ENCODE measurements at places on chromosomes 11 and 22.
A peak's percentile ranks its signal among the peaks of the same experiment; 100 is the strongest.

DNA sequence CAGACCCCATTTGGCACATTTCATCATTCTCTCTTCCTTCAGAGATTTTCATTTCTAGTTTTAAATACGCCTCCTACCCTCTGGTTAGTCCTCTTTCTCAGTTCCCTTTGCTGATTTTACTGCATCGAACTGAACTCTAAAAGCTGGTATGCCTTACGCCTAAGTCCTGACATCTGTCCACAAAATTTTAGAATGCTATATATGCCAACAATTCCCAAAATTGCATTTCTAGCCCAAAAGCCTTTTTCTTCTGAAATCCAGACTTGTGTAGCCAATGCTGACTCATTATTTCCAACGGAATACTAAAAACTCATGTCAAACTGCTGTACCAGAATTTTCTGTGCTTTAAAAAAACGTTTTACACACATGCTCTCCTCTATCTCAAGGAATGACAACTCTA, 1124.4 kb upstream of the TENM4 start:
- no peak for DNase-seq

DNA sequence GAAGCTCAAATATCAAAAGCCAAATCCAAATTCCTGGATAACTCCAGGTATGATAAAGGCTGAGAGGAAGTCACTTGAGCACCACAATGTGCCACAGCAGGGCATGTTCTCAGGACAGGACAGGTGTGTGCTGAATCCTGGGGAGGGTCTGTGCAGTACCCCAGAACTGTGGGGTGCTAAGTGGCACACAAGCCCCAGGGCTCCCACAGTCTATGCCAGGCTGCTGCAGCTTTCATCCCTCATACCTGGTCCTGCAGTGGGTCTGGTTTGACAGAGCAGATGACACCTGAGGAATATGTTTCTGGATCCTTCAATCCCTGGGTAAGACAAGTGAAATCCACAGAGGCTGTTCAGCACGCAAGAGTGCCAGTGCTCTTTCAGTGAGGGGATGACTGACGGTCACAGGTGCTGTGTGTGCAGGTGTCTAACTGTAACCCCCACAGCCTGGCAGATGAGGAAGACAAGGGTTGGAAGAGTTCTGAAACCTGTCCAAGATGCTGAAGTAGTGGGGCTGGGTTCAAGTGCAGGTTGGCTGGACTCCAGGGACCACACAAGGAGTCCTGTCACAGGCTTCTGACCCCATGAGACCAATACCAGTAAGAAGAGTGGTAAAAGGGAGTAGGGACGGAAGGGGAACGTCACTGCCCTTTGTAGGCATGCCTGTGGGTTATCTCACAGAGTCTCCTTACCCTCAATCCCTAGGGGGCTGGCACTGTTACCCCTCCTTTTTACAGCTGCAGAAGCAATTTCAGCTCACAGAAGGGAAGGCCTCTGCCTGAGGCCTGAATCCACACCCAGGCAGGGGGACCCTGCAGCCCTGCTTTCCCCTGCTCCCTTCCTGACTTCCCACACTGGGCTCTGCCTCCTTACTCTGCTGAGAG, 14.1 kb downstream of the SERPIND1 start:
- no peak for DNase-seq

GRCh38 chr11:31790649-31791048, 20.5 kb downstream of the PAX6 start:
- DNase-seq, result no peak

DNA sequence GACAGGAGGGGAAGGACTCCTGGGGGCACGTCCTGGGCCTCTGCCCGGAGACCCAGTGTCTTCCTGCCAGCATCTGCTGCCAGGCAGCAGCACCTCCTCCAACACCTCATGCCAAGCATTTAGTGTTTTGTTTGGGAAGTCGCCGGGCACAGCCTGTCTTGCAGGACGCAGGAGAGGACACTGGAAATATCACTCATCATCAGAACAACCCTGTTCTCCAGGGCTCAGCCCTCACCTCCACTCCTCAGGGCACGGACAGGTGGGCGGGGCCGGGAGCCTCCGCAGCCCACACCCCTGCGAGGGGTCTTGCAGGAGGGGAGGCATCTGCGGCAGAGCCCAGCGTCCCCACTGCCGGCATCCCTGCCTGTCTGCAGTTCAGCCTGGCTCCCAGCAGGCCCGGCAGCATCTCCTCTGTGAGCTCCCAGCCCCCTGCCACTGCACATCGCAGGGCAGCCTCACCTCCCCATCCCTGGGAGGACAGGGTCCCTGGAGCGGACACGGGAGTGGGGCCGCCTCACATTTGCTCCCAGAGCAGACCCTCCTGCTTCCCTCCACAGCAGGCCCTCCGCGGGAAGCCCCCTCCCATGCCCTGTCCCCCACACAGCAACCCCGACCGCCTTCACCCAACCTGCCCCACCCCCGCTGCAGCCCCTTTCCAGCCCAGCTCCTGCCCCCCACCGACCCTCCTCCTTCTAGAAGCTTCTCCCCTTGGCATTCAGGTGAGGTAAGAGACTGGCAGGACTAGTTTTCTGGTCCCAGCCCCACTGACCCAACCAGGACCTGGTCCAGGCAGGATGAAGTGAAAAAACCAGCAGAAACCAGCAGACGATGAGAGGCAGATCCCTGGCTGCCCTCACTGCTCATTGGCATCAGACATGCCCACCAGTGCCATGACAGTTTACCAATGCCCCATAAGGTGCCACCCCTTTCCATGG, 72.7 kb downstream of the BRD1 start:
- DNase-seq, result no peak

- peak; percentile 45 for DNase-seq
These were observed 1324.5 kb downstream of the LRRC4C start for GRCh38 chr11:40134820-40135570.

DNA sequence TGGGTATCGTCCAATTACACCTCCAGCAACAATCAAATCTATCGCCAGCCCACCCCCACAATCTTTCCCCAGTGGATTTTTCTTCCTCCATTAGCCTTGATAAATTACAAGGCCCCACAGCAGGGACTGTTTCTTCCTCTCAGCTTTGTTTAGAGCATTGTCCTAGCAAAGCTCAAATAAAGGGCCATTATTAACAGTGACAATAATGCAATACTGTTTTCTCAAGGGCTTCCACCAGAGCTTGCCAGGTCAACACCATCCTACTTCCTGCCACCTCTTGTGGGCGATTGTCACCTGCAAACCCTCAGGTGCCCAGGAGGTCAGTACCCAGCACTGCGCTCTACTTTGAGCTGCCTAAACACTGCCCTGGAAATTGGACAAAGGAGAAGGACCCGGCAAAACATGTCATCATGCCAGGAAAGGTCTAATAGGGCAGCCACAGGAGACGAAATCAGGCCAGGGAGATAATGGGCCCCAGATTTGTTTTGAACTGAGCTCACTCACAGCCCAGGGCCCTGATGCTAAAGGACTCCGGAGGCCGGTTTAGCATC, 95.2 kb downstream of the ABTB2 start:
- no peak for DNase-seq

DNA sequence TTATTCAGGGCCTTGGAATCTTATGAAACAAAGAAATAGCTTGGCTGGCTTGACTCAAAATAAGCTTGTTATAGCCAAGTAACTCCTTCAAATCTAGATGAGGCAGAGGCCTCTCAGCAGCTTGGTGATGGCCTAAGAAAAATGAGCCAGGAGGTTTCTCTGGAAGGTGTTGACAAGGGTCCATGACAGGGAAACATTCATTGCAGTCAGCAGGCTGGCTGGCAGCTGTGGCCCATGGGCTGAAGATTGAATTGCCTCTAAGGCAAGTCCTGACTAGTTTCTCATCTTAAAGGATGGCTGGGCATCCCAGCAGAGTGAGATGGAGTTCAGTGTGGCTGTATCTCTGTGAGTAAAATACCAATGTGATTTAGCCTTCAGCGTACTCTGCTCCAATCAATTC, 441.0 kb downstream of the NELL1 start:
- no peak for DNase-seq

GRCh38 chr11:11937433-11937832, 71.0 kb downstream of the DKK3 start:
- no peak for DNase-seq

DNA sequence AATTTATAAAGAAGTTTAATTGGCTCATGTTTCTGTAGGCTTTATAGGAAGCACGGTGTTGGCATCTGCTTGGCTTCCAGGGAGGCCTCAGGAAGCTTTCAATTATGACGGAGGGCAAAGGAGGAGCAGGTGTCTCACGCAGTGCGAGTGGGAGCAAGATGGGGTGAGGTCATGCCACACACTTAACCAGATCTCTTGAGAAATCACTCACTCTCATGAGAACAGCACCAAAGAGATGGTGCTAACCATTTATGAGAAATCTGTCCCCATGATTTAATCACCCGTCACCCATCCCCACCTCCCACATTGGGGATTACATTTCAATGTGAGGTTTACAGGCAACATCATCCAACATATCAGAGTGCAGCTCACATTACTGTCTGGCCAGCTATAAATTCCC, 103.5 kb downstream of the ARHGAP8 start:
- no peak for DNase-seq

- no peak for DNase-seq
These were observed 486 bp downstream of the PCNX3 start for GRCh38 chr11:65615950-65616574.

DNA sequence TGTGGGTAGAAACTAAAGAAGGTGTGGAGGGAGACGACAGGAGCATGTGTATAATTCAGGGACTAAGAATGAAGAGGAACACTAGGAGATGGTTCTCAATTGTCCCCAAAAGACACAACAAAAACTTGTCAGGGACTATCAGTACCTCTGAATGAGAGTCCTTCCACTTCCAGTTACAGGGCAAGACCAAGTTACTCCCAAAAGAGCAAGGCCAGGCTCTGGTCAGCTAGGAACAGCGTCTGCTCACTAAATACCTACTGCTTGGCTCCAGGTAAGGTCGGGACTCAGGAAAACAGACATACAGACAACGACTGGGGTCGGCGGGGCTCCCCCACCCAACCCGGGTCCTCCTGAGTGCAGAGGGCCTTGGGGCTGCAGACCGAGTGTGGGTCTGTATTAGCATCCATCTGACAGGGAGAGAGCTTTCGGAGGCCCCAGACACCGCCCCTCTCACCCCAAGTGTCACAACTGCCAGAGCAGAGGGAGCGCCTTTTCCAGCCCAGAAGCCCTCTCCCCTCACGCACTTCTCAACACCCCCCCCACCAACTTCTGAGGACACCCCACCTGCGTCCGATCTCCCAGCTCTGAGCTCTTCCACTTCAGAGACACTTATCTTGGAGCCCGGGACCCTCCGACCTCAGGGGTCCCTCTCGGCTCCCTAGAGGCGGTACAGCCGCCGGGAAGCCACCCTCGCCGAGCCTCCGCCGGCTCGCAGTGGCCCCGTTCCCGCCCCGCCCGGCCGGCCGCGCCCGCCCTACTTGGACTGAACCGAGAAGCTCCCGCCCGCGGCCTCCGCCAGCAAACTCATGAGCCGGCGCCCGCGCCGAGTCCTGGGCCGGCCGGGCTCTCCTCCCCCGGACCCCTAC, 522 bp downstream of the RHOG start:
- DNase-seq, result no peak

DNA sequence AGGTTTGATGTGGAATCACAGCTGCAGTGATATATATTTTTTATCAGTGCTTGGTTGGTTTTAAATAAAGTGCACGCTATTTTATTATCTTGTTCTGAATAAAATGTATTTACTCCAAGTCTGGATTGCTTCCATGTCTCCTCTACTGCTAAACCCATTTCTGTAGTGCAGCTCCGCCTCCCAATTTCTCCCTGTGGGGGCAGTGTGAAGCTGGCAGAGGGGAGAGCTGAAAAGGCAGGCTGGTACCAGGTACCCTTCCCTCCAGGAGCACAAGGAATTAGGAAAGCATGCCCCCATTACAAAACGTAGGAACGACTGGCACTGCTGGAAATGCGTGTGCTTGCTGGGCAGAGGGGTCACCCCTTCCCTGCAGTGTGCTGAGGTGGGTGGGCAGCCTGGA, 934 bp upstream of the TMEM132A start:
- DNase-seq, result no peak

DNA sequence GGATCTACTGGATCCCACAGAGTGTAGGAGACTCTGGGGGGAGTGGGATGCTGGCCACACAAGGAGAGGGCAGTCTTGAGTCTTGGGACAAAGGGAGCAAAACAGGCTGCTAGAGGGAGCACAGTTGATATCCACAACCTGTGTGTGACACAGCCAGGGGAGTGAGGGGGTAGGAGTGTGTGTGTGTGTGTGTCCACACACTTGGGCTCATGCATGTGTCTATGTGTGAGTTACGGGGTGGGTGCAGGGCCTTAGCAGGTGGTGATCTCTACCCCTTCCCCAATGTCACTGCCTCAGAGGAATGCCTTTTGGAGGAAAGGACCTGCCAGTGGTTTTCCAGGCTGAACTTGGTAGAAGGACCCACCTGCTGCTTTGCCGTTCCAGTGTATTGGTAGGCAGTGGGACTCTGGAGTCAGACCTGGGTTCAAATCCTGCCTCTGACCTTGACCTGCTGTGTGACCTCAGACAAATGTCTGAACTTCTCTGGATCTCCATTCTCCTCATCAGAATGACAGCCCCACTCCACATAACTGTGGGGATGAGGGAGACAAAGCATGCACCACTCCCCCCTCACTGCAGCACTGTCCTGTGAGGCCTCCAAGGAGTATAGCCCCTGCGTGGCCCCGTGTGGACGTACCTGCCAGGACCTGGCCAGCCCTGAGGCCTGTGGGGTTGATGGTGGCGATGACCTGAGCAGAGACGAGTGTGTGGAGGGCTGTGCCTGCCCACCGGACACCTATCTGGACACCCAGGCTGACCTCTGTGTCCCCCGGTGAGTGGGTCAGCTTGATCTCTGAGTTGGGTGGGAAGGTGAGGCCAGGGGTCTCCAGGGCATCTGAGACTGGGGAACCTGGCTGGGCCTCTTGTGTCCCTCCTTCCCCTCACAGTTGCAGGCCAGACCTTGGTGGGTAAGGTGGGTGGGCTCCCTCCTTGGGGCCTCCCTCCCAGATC, 27.4 kb downstream of the OTOG start:
- DNase-seq, result no peak

- DNase-seq, result no peak
These were observed 33.8 kb upstream of the NUP50 start for GRCh38 chr22:45129703-45130524.

DNA sequence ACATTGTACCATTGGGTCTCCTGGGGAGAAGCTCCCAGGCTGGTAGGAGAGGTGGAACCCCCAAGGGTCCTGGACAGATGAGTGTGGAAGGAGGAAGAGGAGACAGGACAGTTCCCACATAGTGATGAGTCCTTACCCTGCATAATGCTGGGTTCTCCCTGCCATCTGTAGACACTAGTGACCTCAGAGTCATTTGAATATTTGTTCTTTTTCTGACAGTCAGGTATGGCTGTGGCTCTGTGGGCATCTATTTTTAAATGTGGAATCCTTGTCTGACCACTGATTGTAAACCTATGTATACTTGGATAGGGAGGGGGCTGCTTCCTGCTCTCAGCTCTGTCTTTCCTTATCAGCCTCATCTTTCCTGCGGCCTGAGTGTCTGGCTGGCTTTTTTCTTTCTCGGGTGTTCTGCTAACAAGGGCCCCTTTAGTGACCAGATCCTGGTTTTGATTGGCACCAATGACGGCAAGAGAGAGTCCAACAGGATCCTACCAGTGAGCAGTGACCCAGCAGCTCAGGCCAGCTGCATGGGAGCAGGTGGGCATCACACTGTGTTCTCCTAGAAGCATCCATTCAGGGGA, 2.6 kb upstream of the SLC5A1 start:
- DNase-seq, result no peak

- DNase-seq, result no peak
These were observed 4.8 kb downstream of the ROBO4 start for GRCh38 chr11:124892750-124893454.
